NCI-H1105 treated with DMSO at 0.1 percent for 48 hours (cell line): ENCODE measurements at places on chromosomes 4 and X.

DNA sequence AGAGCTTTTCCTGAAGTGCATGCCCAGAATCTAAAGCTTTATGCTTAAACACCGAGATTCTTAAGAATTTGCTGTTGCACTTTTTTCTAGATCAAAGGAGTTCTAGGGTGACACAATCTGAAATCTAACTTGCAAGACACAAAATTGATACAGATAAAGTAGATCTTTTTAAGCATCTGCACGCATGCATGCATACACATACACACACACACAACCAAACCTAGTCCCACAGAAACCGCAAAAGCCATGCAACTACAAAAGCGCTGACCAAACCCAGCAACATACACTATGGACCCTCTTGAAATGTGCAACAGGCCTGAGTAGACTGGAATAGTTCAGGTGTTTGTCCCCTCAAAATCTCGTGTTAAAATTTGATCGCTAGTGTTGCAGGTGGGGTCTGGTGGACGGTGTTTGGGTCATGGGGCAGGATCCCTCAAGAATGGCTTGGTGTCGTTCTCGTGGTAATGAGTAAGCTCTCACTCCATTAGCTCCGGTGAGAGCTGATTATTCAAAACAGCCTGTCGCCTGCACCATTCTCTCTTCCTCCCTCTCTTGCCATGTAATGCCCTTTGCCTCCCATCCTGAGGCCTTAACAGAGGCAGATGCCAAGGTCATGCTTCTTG, 52.7 kb downstream of the IRF2 start:
- DNase-seq: no peak

DNA sequence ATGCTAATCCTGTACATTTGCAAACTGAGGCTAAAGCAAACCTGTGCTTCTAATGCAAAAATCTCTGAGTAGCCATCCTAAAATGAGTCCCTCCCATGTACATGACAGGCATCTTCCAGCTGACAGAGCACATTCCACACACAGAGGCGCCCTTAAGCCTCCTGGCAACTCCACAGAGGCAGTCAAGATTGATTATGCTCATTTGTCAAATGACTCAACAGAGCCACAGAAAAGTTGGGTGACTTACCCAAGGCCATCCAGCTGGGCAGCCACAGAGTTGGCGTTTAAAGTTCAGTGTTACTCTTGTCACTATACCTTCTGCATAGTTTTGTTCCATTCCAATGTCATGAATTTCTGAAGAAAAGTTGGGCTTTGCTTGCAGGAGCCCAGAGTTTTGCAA, 394.6 kb upstream of the FGF13 start:
- DNase-seq: no peak

DNA sequence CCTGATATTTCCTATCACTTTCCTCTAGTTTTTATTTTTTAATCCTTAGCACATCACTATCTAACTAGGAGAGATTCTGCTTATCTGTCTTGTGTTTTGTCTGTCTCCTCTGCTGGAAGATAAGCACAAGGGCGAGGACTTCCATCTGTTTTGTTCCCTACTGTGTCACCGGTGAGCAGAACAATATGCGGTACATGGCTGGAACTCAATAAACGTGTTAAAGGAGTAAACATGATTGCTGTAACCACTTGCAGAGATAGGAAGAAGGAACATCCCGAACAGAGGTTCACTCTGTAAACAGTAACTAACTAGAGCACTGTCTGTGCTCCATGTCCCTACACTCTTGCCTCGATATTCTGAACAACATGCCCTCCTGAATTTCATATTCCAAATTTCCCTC, 5.2 kb downstream of the HS3ST1 start:
- no peak for DNase-seq

GRCh38 chr4:140628016-140628415, 59.3 kb upstream of the UCP1 start:
- no peak for DNase-seq

DNA sequence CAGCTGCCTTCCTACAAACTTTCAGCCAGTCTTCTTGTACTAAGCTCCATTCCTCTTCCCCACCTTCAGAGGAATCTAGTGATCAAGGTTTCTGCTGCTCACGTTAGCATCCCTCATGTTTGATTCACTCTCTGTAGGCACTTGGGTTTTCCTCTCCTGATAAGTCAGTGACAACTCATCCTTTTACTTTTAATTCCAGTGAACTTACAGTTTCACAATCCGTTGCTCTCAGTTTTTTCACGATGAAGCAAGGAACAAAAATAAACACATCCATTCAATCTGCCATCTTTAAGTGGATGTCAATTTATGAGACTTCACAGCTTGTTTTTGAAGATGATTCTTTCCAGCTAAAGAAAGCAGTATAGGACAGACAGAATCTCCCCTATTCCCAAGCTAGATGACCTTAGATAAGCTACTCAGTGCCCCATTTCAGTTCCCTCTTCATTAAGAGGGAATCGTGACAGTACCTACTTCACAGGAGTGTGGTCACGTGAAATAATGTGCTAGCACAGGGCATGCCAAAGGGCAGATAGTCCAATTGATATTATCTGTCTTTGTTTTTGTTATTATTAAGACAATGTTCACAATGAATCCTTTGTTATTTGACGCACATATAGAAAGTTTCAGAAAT, 234.3 kb downstream of the PALLD start:
- no peak for DNase-seq

DNA sequence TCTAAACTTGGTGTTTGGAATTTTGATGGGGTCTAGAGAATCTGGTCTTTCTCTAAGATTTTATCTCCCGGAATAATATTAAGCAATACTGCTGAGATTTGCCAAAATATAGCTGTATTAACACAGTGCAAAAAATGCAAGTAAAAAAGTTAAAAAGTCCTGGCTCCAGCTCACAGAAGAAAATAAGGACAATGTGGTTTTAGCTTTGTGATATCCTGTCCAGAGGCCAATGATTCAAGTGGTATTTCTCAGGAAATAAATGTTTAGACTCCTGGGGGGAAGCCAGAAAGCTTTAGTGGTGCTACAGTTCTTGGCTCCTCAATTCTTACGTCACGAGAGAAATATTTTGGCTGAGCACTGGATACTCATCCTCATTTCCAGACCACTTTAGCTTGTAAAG, 40.9 kb upstream of the IL13RA2 start:
- no peak for DNase-seq

DNA sequence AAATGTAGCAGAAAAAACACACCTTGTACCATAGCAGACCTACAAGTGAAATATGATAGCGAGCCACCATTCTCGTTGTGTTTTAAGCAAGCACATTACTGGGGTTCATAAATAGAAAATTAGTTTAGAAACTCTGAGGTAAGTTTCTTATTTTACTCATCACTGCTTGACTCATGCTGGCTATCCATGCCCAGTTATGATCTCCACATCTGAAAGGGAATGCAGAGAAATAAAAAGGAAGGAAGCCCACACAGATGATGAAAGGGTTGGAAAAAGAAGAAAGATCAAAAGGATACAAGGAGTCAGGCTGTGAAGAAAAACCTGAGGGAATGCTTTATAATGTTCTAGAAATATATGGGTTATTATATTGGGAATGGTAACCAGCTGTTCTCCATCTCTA, 54.5 kb downstream of the CAMK2D start:
- DNase-seq: no peak

GRCh38 chr4:125421547-125421946, 106.8 kb downstream of the FAT4 start:
- peak; percentile 3 for DNase-seq

- no peak for DNase-seq
Observed at GRCh38 chrX:135273162-135273561, 21.3 kb downstream of the ETDA start.

DNA sequence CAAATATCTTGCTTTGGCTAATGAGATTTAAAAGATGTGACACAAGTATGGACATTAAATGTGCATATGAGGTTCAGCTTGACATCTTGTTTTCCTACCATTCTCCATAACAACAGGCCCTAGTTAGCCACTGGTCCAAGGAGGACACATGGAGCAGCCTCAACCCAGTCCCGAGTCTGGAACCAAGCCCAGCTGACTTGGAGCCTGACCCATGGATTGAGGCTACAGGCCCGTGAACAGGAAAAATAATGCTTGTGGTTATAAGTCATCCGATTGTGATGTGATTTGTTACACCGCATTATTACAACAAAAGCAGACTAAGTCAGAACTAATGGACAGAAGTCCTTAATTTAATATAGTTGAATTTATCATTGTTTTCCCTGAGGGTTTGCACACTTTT, 123.2 kb upstream of the BANK1 start:
- no peak for DNase-seq

- DNase-seq: peak; percentile 7
Observed at GRCh38 chr4:157700898-157701694, 471.7 kb downstream of the GASK1B start.

GRCh38 chrX:41971346-41971745, 48.0 kb upstream of the CASK start:
- no peak for DNase-seq

- no peak for DNase-seq
Observed at GRCh38 chr4:25847329-25847728, 15.5 kb downstream of the SEL1L3 start.

GRCh38 chrX:80810365-80810978, 795 bp upstream of the BRWD3 start:
- no peak for DNase-seq

DNA sequence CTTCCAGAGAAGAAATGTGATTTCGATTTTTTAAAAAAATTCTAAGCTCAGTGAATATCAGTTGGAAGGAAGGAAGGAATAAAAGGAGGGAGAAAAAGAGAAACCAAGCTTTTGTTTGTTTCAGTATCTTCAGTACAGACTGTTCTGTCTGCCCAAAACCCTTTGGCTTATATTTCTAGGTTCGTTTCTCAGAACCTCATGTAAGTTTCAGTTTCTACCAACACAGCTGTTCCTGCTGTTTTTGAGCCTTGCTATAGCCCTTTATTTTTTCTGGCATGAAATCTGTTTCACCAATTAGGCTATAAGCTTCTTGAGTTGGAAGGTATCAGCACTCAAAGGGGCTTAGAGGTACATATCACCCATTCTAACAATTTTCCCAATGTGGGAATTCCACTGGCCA, 157.9 kb downstream of the GBA3 start:
- DNase-seq: peak; percentile 49

GRCh38 chr4:135238940-135239339, 1037.4 kb upstream of the PABPC4L start:
- no peak for DNase-seq

- DNase-seq: no peak
Observed at GRCh38 chr4:44553180-44553579, 98.2 kb downstream of the YIPF7 start.

DNA sequence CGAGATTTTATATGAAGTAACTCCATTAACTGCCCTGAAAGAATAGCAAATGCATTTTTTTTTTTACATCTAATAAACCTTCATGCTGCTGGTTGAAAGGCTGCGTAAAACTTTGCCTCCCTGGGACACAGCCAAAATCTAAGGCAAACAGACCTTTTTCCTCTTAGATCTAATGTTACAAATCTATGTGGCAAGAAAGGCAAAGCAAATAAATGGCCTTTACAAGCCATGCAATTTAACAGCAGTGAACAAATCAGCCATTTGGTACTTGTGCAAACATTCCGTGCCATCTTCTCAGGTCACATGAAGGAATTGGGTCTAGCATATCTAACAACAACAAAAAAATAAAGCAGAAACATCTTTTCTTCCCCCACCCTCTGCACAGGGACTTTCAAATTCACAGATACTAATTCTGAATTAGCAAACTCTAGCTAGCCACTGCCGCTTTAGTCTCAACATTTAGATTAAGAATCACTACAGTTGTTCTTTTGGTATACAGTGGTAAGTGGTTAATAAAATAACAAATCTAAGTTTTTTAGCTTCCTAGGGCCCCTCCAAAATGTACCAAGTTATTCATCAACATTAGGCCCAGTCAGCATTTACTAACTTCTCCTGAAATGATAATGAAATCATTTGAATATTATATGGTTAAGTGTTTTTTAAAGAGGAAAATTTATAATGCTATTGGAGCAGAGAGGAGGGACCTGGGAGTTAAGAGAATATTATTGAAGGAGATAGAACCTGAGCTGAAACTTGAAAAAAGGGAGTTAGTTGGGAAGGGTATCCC, 593.8 kb downstream of the SMARCA1 start:
- peak; percentile 26 for DNase-seq

GRCh38 chr4:104901438-104901837, 245.2 kb upstream of the TET2 start:
- peak; percentile 16 for DNase-seq

- no peak for DNase-seq
Observed at GRCh38 chr4:41364876-41365275, 108.1 kb downstream of the UCHL1 start.

DNA sequence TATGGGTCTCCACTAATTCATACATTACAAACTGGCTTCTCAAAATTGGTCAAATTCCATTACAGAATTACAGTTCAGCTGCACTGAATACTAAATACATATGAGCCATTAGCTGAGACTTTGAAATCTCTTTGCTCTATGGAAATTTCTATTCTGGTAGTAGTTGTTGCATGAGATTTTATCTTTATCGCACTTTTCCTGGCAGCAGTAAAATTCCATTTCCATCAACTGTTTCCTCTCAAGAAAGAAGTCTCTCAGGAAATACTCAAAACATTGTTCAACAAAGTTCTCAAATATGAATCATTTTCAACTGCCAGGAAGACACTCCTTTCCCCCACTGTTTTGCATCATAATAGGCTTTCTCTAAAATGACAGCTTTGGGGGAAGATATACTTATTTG, 51.3 kb downstream of the ATP11C start:
- DNase-seq: no peak

GRCh38 chr4:185846505-185847150, 34.6 kb upstream of the SORBS2 start:
- DNase-seq: no peak

- DNase-seq: no peak
Observed at GRCh38 chr4:141447761-141448160, 188.6 kb upstream of the IL15 start.

GRCh38 chrX:39019056-39019455, 217.8 kb downstream of the MID1IP1 start:
- DNase-seq: no peak
